ENCODE measurements at places on chromosomes 16 and 17.

- DNase-seq, result no peak
These were observed 159.5 kb downstream of the RBFOX1 start for GRCh38 chr16:7492122-7492521.

DNA sequence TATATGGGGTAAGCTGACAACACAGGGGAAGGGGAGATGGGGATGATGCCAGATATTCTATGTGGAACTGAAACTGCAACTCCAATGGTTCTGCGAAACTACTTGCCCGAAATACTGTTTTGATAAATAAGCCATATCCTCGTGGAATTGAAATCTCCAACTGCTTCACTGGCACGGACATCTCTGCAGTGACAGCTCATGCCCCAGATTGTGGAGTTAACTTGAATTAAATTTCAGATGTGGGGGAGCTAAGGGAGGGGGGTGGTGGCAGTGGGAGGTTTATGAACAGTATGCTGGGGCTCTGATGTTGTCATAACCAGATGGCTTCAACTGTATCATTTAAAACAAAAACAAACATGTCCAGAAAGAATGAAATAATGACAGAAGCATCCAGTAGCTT lies 21.8 kb downstream of the NXPH3 start:
- DNase-seq, result no peak

DNA sequence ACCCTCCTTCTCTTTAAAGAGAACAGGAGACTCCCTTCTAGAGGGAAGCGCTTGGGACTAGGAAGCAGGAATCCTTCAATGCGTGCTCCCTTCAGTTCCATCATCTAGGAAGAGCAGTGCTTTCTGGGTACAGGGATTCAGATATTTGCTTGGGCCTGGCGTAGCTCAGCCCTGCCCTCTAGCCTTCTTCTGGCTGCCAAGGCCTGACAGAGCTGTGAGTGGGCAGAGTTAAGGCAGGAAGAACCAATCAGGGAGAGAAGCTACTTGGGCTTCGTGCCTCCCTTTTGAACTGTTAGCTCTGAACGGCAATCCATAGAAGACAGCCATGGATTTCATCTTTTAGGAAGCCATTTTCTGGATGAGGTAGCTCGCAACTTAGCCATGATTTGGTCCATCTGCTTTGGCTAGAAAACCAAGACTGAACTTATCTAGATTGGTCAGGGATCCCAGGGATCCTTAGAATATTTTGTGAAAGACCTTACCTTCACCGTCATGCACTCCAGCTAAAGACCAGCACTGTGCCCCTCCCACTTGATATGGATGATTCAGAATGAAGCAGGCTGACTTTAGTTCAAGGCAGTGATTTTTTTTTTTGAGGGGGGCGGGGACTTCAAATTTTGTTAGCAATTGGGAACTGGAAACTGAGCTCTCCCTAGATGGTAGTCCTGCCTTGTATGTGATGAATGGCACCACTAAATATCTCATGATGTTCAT lies 2.5 kb upstream of the CORO6 start:
- DNase-seq, result no peak

DNA sequence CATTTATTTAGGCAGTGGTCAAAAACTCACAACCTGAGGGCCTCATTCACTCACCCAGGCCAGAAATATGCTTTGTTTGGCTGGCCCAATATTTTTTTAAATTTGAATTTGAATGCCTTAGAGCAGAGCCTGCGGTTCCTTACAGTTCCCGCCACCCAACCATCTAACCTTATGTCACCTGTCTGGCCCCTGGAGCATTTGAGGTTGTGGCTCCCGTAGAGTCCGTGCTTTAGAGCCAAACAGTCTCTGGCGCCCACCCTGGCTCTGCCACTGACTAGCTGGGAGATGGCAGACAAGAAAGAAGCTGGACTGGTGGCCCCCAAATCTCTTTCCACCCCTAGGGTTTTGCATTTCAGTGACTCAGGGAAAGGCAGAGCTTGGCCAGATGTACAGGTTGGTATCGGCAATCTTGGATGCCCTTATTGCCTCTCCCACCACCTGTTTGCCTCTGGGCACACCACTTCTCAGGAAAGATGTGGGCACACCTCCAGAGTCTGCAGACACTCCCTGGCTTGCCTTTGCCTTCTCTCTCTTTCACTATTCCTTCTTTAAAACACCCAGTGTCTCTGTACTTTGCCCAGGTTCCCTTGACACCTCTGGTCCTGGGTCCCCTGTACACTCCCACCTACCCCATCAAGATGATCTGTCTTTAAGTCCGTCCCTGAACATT lies 1.9 kb upstream of the MAP3K14 start:
- DNase-seq, result no peak

GRCh38 chr16:47519996-47520679 lies 59.0 kb downstream of the PHKB start:
- no peak for DNase-seq

GRCh38 chr17:42878924-42879595 lies 21.5 kb upstream of the G6PC1 start:
- no peak for DNase-seq

DNA sequence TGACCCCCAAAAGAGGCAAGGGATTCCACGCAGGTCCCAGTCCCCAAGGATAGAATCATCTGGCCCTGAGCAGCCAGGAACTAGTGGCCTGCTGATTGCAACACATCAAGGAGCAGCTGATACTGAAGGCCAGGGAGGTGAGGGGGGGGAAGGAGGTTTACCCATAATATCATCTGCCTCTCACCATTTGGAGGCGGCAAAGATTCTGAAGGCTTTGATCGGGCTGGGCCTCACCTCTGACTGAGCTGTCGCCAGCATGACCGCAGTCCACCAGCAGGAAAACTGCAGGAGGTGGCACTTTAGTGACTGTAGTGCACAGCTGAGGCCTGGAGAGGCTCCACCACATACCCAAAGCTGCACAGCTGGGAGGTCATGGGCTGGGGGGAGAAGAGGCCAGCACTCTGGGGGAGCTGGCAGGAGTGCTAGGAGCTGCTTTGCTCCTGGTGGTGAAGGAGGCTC lies 20.5 kb upstream of the ITGA3 start:
- DNase-seq, result no peak

DNA sequence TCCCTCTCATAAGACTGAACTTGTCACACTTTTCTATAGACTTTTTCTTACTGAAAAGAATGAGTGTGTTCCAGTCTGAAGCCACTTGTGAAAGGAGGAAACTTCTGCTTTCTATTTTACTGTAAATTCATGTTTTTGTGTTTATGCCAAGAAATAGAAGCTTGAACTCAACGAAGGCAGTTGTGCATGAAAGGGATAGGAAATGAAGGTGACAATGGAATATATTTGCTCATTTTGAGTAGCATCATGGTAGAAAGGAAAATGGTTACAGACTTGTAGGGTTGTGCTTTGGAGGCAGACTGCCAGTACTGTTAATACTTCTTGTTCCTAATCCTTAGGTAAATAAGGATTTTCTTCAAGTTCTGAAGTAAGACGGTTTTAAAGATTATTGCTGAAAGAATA lies 8.1 kb downstream of the CLTC start:
- DNase-seq, result no peak

GRCh38 chr17:61462719-61463315 lies 10.6 kb downstream of the TBX4 start:
- no peak for DNase-seq

GRCh38 chr16:70602831-70603230 lies 43.5 kb upstream of the IL34 start:
- DNase-seq, result no peak

GRCh38 chr17:80770881-80771611 lies 220.6 kb upstream of the CHMP6 start:
- DNase-seq, result no peak

DNA sequence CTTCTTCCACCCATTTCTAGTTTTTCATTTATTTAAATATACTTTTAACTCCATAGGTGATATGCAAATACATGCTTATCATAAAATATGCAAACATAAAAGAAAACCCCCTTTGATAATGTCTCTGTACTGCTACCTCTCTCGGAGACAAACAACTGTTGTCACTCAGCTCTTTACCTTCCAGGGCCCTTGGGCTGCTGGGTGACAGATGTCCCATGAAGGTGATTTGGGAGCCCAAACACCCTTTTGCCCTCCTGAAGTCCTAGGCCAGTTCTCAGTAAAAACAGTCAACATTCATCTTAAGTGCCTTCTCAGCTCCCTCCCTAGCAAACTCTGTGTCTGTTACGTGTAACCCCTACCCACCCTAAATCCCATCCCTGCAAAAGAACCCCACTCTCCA lies 37.5 kb downstream of the CHD9 start:
- DNase-seq, result no peak

- no peak for DNase-seq
These were observed 8.6 kb downstream of the NEUROD2 start for GRCh38 chr17:39599004-39599664.

- no peak for DNase-seq
These were observed 1.4 kb downstream of the TMEM220 start for GRCh38 chr17:10728331-10728892.

DNA sequence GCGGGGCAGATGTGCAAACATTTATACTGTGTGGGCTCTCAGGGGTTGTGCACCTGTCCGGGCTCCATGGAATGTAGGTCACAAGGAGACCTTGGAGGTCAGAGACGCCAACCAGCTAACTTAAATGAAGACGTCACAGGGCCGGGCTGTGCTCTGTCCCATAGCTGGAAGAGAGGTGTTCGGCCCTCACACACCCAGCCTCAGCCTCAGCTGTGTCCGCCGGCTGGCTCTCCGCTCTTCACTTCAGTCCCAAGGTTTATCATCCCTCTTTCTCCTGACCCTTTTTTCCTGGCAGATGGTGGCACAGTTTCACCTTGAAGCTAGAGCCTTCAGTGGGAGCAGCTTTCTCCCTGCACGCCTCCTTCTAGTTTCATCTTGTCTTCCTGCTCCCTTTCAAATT lies 6.0 kb upstream of the RBFOX3 start:
- DNase-seq, result no peak

- no peak for DNase-seq
These were observed 2.6 kb downstream of the TK2 start for GRCh38 chr16:66547101-66547989.

DNA sequence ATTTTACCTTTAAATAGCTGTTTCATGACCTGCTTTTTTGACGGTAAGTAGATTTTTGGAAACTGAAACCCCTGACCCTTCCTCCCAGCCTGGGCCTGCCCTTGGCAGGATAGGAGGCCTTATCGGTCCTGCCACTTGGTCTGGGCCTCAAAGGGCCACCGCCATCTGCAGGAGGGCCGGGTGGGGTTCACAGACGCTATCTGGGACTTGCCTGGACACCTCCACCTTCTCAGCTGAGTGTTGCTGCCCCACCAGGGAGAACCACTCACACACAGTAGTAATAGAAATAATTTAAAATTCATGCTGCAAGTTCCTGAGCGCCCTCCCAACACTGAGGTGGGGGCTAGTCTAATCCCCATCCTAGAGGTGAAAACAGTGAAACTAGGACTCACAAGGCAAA lies 4.6 kb upstream of the NPRL3 start:
- no peak for DNase-seq

GRCh38 chr17:17204635-17205231 lies 1.4 kb downstream of the PLD6 start:
- DNase-seq, result no peak

- DNase-seq, result no peak
These were observed 21.4 kb upstream of the ZFPM1 start for GRCh38 chr16:88431651-88432050.

GRCh38 chr16:2956579-2956956 lies 7.5 kb upstream of the KREMEN2 start:
- no peak for DNase-seq

GRCh38 chr16:9159839-9160550 lies 68.6 kb downstream of the HAPSTR1 start:
- DNase-seq, result no peak

- no peak for DNase-seq
These were observed 55.0 kb downstream of the SMPD3 start for GRCh38 chr16:68393333-68393732.

DNA sequence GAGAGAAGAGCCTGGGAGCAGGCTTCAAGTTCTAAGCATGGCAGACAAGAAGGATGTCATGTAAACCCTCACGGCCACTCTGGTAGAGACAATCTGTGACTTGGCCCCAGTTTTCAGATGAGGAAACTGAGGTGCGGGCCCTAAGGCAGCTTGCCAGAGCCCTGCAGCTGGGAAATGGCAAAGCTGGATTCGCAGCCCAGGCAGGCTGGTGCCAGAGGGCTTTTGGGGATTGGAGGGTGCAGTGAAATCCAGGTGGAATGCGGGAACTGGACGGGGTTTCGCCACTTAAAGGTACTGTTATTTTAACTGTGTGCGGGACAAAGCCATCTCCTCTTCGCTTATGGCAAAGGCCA lies 477 bp upstream of the OSGIN1 start:
- no peak for DNase-seq

DNA sequence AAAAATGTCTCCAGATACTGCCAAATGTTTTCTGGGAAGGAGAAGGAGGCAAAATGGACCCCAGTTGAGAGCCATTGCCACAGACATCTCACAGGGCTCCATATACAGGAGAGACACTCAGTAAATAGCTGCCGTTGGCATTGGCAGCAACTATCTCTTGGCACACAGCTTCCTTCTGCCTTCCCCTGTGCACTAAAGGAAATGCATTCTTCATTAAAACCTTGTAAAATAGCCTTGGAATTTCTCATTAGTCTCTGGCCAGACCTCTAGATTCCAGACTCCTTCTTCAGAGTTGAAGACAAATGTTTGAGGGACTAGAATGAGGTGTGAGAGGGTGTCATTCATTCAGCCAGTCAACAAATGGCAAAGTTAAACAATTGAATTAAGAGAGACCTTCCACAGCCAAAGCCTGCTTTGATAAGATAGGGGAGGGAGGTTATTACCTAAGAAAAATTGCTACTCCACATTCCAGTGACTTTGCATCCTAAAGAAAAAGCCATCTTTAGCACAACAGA lies 223.9 kb upstream of the HS3ST3A1 start:
- DNase-seq, result no peak

DNA sequence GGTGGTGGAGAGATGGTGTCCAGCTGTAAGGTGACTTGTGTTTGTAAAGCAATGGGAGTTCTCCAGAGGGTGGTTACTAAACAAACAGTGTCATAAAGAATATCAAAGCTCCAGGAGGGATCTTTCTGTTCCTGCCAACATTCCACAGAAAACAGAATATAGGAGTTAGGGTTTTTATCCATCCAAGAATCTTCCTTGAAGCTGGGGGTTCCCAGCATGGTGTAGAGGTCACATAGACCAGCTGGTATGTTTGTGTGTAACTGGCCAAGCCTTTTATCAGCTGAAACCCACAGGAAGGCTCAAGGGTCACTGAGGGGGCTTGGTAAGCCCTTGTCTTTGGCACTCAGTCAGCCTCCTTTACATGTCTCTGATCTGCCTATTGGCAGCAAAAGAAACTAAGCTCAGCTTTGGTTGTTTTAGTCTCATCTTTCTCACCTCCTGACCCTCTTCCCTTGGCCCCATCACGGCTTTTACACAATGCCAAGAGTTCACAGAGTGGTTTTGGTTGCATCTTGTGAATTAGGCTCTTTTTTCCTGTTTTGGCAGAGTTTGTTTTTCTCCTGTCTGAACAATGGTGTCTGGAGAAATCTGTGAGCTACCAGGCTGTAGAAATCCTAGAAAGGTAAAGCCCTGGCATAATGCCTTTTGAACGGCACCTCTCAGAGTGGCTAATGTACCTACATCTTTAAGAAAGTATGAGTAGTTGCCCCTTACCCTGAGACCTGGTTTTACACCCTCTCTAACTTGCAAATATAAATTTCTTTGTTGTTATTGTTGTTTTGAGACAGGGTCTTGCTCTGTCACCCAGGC lies 4.6 kb downstream of the CNTD1 start:
- no peak for DNase-seq

- no peak for DNase-seq
These were observed 73.7 kb upstream of the MED9 start for GRCh38 chr17:17403065-17403464.

All from stimulated activated naive CD4-positive, alpha-beta T cell treated with Interleukin-2 at 50 U/mL for 16 hours (primary cell).